Activated naive CD8-positive, alpha-beta T cell treated with anti-CD3 and anti-CD28 coated beads, Interleukin-2, amount 10 ng/mL, durations not matched to agents 7 days and 5 days (primary cell): ENCODE measurements at places on chromosomes 6 and 20. TPM values are rescaled to one million over a fixed set of nuclear protein-coding genes. Genes with fewer than 3 reads are reported as not detected.
A peak's percentile ranks its signal among the peaks of the same experiment; 100 is the strongest.

DNA sequence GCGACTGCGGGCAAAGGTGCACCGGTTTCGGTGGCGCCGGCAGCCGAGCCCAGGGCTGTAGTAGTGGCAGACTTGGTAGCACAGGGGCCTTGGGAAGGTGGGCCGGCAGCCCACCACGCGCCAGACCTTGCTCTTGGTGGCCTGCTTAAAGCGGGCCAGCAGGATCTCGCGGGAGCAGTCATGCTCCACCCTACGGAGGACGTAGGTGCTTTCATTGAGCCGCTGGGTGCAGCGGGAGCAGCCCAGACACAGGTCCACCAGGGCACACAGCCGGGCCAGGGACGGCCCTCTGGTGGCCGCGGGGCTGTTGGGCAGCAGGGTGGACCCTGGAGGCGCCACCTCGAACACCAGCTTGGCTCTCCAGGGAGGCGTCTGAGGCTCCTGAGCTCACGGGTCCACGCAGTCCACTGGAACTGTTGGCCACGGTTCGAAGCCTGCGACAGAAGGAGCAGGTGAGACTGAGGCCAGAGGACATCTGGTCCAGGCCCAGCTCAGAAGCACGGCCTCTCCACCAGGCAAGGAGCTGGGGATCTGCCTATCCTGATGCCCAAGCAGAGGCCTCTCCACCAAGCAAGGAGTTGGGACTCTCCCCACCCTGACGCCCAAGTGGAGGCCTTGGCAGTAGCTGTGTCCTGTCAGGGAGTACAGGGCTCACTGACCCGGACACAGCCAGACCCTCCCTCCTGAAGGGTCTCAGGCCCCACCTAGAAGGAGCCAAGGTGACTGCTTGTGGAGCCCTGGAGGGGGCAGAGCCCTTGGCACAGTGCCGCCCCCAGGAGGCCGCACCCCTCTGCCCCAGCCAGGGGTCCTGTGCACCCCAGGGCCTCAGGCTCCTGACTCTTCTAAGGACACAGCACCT is 1.0 kb downstream of the HELZ2 start:
- peaks cover 3% of the 10 kb centered on the region for H3K36me3 ChIP-seq
- peaks cover 14% of the 10 kb centered on the region for H3K27me3 ChIP-seq
- peak overlapping the region; percentile 91 for H3K4me3 ChIP-seq
- peak; percentile 45 for DNase-seq
- peak overlapping the region; percentile 95 for H3K27ac ChIP-seq

- H3K36me3 ChIP-seq, result no peaks in the 10 kb centered on the region
- H3K4me1 ChIP-seq, result no peaks in the 10 kb centered on the region
- H3K27ac ChIP-seq, result no peak overlapping the region
- no peaks in the 10 kb centered on the region for H3K27me3 ChIP-seq
- DNase-seq, result no peak
- no peak overlapping the region for H3K4me3 ChIP-seq
These were observed 77.4 kb upstream of the MTHFD1L start for GRCh38 chr6:150788089-150788488.

DNA sequence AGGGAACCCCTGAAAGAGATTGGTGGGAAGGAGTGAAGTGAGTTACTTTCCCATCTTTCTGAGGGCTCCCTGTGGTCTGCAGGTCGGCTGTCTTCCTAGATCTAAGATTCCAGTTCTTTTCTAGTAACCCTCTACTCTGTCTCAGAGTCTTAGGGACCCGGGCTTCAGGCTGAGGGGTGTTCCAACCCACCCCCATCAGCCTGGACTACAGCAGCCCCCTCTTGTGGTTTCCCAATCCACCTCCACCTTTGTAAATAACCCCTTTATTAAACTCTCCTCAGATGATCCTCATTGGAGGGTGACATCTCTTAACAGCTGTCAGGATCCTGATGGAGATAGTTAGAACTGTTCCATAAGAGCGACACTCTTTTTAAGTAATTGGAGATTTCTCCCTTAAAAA is 300.4 kb downstream of the LRFN2 start:
- no peaks in the 10 kb centered on the region for H3K4me1 ChIP-seq
- no peaks in the 10 kb centered on the region for H3K36me3 ChIP-seq
- H3K27ac ChIP-seq, result no peak overlapping the region
- peaks cover 32% of the 10 kb centered on the region for H3K27me3 ChIP-seq

APOM gene
- total RNA-seq, result 4.6 TPM
